ENCODE measurements at places on chromosomes 6 and 20.

DNA sequence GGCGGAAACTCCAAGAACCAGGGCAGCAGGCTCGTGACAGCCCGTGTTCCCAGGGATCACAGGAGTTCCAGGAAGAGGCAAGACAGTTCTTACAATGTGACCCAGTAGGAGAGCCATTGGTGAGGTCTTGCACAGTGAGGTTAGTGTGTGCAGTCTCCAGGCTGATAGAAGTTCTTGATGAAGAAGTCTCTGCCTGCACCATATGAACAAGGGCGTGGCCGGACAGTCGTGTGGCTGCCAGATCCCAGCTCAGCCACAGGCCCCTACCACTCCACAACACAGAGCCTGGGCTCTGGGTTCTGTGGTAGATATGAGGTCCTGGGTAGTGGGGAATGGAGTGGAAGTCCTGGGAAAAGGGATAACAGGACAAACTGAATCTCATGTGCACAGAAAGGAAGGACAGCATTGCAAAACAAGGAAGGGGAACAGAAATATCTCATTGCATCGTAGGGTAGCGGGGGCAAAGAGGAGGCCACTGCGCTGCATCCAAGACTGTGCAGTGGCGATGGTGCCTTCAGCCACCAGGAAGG is 65.2 kb downstream of the STX11 start:
- DNase-seq: no peak

GRCh38 chr20:36932476-36933426 is 18.8 kb downstream of the SAMHD1 start:
- no peak for DNase-seq

GRCh38 chr6:45927421-45928320 is 88.0 kb downstream of the CLIC5 start:
- no peak for DNase-seq

DNA sequence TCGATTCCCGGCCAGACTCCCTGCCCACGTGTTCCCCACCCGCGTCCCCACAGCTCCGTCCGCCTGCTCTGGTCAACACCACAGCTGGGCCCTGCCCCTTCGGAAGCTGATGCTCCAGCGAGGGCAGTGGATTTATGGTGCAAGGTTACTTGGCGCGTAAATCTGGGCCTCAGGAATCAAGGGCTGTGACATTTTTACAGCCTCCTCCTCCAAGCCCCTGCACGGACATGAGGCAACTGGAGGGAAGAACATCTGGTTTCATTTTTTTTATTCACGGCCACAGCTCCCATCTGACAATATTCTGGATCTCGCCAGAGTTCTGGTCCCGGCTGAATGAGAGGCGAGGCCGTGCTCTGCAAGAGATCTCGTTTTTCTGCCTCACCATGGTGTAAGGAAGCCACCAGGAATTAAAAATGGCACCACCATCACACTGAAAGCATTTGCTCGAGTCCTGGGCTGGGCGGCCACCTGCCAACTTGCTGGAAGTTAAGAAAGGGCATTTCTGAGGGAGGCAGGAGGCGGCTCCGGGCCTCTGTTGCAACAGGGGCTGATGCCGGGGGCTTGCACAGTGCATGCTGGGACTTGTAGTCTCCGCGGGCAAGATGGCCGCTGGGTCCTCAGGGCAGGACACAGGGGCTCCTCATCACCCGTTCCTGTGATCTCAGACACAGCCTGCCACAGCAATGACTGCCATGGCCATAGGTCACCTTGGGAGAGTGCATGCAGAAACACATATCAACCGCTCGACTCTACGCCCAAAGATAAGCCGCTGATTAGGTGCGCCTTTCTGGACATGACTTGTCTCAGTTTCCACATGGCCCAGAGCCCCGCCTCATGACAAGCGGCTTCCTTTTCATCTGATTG is 148.5 kb downstream of the LY86 start:
- DNase-seq: no peak

DNA sequence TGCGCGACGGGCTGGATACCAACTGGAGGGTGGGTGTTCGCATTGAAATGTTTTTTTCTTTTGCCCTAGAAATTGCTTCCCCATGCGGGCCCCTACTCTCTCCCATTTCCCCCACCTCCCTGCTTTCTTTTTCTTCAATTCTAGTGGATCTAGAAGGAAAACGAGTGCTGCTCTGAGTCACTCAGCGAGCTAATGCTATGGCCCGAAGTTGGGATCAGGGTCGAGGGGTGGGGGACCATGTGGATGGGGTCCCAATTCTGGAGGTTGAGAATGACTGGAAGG is 71.5 kb downstream of the SOX4 start:
- DNase-seq: no peak

- peak; percentile 39 for DNase-seq
Observed at GRCh38 chr20:32580970-32581838, 3.9 kb downstream of the NOL4L start.

GRCh38 chr6:5598123-5598522 is 336.8 kb downstream of the FARS2 start:
- no peak for DNase-seq

- DNase-seq: no peak
Observed at GRCh38 chr6:116316772-116317467, 37.2 kb upstream of the TSPYL1 start.

DNA sequence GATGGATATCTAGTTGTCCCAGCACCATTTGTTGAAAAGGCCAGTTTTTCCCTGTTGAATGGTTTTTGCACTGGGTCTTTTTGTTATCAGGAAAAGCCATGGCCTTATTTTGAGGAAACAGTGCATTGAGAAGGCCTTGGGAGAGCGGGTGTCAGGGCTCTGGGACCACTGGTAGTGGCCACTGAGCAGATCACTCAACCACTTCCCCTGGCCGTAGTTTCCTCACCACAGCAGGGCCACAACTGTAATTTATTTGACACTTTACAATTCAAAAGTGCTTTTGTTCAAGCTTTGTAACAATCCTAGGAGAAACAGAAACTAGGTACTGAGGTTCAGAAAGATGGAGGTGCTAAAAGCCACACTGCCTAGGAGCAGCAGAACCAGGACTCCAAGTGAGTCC is 281.8 kb downstream of the GMDS start:
- DNase-seq: no peak

GRCh38 chr6:8017276-8017701 is 46.9 kb downstream of the BLOC1S5 start:
- DNase-seq: no peak

GRCh38 chr20:46229478-46230105 is 78.7 kb downstream of the CDH22 start:
- DNase-seq: no peak

DNA sequence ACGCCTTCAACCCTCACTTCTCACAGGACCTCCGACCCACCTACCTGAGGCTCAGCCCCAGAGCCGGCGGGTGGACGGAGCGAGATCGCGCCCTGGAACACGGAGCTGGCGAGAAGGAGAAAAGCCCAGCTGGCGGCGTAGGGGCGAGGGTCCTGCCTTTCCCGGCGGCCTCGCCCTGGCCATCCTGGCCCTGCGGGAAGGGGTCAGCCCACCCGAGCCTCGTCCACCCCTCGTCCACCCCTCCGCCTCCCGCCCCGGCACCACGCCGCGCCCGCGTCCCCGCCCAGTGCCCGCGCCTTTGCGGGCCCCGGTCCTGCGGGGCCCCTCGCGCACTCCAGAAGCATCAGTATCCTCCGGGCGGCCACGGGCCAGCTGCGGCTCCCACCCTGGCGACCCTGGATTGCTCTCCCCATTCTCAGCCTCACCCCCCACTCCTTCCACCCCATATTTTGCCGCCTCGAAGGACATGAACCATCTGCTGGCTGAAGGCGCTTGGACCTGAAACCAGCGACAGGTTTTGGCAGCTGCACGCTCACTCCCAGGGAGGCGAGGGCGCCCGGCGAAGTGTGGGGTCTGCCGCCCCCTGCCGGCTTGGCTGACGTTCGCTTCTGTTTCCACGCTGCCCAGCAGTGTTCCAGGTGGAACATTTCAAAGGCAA is 65.1 kb downstream of the PLG start:
- DNase-seq: peak; percentile 33

DNA sequence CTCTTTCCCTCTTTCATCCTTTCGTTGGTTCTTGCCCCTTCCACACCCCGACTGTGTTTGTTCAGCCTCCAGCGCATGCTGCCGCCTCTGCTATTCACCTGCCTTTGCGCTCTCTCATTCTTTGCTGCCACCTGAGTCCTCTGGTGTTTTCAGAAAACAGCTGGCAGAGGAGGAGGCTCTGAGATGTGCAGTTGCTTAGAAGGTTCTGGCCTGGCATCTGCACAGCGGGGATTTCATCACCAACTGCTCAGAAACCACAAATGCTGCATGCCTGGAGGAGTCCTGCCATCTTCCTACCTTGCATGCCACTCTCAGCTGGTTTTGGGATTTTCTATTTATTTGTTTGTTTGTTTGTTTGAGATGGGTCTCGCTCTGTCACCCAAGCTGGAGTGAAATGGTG is 39.2 kb upstream of the CLDN20 start:
- no peak for DNase-seq

GRCh38 chr20:14334306-14334930 is 3.0 kb downstream of the FLRT3 start:
- no peak for DNase-seq

DNA sequence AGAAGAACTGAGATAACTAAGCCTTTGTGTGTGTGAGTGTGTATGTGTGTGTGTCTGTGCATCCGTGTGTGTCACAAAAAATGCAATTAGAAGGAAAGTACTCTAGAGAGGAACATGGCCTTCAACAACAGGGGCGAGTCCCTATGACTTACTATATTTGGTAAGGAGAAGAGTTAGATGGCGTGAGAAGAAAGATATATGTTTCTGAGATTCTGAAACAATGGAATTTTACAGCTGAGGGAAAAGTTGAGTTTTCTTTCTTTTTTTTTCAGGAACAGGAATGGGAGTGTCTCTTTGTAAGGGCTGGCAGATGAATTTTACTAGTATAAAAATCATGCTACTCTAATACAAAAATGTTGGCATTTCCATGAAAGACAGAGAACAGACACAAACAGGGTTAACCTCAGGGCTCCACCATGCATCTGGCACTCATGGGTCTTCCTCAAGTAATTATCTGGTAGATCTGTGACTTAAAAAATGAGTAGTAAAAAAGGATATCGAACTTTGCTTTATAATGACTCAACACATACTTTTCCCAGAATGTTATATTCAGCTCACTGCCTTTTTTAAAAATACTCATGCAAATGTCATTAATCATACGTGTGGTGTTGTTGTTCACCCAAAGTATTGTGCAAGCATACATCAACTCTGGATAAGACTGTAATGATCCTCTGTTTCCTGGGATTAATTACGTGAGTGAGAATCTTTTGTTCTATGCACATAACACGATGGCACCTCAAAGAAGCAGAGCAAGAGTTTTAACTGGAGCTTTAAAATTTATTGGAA is 12.8 kb upstream of the SASH1 start:
- no peak for DNase-seq

DNA sequence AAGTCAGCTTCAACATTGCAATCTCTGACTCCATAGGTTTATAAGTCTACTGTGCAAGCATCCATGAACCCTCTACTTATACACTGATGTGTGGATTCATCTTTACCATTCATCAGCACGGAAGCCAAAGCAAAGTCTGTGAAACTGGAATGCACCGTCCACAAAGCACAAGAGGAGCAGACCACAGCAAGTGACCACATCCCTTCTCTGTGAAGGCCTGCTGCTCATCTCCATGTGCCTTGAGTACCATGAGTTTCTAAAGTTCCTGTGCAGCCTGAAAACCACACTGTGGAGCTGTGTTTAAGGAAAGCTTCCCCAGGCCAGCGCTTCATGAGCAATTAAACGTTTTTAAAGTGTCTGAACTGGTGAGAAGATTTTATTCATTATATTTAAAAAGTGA is 20.0 kb downstream of the GABRR1 start:
- no peak for DNase-seq

DNA sequence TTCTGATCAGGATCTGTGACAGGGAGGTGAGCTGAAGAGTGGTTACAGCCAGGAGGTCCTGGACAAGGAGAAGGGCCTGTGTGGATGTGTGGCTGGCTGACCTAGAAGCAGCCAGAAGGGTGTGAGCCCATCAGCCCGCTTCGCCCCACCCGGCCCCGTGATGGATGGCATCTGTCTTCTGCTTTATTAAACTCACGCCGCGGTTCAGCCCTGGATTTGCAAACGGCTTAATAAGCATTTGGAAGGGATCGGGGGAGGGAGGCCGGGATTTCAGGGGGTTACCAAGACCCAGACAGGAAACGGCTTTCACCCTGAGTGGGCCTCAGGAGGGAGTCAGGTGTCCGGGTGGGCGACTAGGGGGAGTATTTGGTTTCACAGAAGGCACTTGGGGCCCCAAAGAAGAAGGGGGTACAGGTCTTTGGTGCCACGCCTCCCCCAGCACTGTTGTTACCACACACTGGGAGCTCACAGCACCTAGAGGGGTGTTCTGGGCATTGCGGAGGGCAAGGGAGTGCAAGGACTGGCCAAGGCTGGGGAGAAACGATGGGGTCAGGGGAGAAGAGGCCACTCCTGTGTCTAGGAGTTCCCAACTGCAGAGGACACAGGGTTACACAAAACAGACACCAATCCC is 53.8 kb upstream of the FOXP4 start:
- no peak for DNase-seq

DNA sequence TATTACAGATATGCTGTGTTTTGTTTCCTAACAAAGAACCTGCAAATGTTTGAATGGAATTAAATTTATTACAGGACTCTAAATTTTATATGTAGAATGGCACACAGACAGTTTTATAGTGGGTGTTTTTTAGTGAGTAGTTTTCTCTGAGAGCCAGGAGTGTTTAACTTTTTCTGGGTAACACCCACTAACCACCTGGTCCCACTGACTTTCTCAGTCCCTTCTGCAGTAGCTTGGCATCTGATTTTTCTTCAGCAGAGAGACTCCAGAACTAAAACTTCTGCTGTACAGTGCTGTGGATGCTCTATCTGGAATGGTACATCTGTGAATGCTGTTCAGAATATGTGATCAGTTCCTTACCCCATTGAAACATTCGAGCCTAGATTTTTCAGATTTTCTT is 6.3 kb downstream of the YWHAB start:
- no peak for DNase-seq

GRCh38 chr6:83574783-83575182 is 62.4 kb downstream of the PRSS35 start:
- DNase-seq: no peak

GRCh38 chr6:7073821-7074525 is 33.8 kb upstream of the RREB1 start:
- DNase-seq: peak; percentile 71

DNA sequence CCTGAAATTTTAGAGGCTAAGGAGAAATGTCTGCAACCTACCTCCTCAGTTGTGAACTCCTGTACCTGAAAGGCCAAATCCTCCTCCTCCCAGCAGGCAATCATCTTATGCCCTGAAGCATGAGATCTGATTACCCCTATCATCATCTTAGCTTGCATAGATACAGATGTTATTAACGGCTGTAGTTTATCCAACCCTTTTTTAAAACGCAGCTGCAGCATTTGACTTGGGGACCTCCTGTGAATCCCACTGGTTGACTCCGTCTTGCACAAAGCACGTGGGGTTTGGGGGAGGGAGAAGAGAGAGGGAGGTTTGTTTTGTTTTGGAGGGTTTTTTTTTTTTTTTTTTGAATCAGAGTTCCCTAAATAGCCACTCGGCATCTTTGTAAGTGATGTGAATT is 5.8 kb upstream of the NR2E1 start:
- DNase-seq: no peak

- DNase-seq: no peak
Observed at GRCh38 chr6:155654474-155654873, 198.8 kb upstream of the NOX3 start.

- DNase-seq: no peak
Observed at GRCh38 chr20:1933465-1933870, 38.3 kb downstream of the SIRPA start.

GRCh38 chr20:36709126-36709525 is 36.8 kb downstream of the NDRG3 start:
- DNase-seq: no peak

- no peak for DNase-seq
Observed at GRCh38 chr6:35596448-35597442, 84.0 kb upstream of the TULP1 start.

All from CD4-positive, alpha-beta T cell treated with Interleukin-4 for 1 hour (primary cell).